ENCODE measurements at places on chromosomes 1 and 21.

- DNase-seq, result no peak
Measured at GRCh38 chr1:207740207-207740606, 11.6 kb upstream of the CD46 start.

DNA sequence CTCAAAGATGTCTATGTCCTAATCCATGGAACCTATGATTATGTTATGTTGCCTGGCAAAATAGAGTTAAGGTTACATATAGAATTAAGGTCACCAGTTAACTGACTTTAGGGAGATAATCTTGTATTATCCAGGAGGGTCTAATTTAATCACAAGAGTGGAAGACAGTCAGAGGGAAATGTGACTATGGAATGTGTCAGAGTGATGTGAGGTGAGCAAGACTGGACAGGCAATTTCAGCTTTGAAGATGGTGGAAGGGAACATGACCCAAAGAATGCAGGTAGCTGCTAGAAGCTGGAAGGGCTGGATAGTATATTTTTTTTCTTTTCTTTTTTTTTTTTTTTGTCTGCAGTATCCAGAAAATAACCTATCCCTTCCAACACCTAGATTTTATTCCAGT, 241.7 kb upstream of the NEGR1 start:
- DNase-seq, result no peak

DNA sequence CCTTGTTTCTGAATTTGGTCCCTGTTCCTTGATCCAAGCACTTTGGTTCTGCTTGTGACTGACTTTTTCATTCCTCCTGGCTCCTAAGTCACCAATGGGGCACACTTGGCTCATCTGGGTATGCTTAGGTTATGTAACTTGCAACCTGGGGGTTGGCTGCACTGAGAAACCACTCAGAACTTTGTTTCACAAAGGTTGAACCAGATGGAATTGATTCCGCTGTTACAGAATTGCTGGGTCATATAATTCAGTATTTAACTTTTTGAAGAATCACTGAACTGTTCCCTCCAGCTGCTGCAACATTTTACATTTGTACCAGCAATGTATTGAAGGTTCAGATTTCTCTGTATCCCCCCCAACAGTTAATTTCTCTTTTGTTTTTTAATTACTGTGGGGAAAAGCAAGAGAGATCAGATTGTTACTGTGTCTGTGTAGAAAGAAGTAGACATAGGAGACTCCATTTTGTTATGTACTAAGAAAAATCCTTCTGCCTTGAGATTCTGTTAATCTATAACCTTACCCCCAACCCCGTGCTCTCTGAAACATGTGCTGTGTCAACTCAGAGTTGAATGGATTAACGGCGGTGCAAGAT, 9.6 kb upstream of the NVL start:
- DNase-seq, result no peak

GRCh38 chr1:227317523-227318015, 723 bp downstream of the CDC42BPA start:
- DNase-seq, result no peak

Data from hypothalamus (tissue), 51 donors.